Testis (tissue), 5 donors: ENCODE measurements at places on chromosomes 3 and 15. TPM values are rescaled to one million over a fixed set of nuclear protein-coding genes. Genes with fewer than 3 reads are reported as not detected.

GRCh38 chr3:196268284-196269163, 19.0 kb downstream of the PCYT1A start:
- no peak overlapping the region for H3K27ac ChIP-seq
- no peaks in the 10 kb centered on the region for H3K36me3 ChIP-seq
- H3K27me3 ChIP-seq = no peaks in the 10 kb centered on the region

- no peaks in the 10 kb centered on the region for H3K27me3 ChIP-seq
- peak overlapping the region; percentile 26 for H3K27ac ChIP-seq
- H3K36me3 ChIP-seq = no peaks in the 10 kb centered on the region
- H3K4me1 ChIP-seq = peaks cover 6% of the 10 kb centered on the region
- DNase-seq = peak; percentile 57
- H3K4me3 ChIP-seq = peak overlapping the region; percentile 71
Measured at GRCh38 chr3:36944012-36944640, 728 bp downstream of the TRANK1 start.

DNA sequence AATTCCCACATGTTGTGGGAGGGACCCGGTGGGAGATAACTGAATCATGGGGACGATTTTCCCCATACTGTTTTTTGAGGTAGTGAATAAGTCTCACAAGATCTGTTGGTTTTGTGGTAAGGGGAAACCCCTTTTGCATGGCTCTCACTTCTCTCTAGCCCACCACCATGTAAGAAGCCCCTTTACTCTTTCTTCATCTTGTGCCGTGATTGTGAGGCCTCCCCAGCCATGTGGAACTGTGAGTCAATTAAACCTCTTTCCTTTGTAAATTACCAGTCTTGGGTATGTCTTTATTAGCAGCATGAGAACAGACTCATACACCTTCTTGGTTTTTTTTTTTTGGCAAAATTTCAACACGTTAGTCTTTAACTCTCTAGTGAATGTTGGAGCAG, 18.1 kb downstream of the ARL8B start:
- no peak overlapping the region for H3K4me3 ChIP-seq
- H3K27ac ChIP-seq = no peak overlapping the region
- no peak for DNase-seq
- H3K36me3 ChIP-seq = no peaks in the 10 kb centered on the region
- peaks cover 16% of the 10 kb centered on the region for H3K4me1 ChIP-seq

DNA sequence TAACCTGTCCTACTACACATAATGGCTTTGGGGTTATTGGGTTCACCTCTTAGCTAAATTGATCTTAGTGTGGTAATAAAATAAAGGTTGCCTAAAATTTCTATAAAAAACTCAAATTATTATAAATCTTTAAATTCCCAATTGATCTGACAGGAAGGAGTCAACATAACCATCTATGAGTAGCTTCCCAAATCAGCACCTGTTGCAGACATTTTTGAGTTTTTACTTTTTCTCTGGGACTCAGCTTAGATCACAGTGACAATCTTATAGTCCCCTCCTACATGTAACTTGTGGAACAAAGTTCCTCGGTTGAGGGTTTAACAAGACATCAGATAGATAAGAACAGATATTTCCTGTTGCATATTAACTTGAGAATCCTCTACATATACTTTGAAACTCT, 601.0 kb downstream of the TUSC7 start:
- H3K36me3 ChIP-seq = no peaks in the 10 kb centered on the region
- H3K27ac ChIP-seq = no peak overlapping the region
- H3K27me3 ChIP-seq = no peaks in the 10 kb centered on the region
- no peak overlapping the region for H3K4me3 ChIP-seq

GRCh38 chr3:41317718-41318117, 118.4 kb downstream of the CTNNB1 start:
- no peaks in the 10 kb centered on the region for H3K27me3 ChIP-seq
- no peak for DNase-seq
- H3K27ac ChIP-seq = no peak overlapping the region
- H3K4me1 ChIP-seq = no peaks in the 10 kb centered on the region
- no peaks in the 10 kb centered on the region for H3K36me3 ChIP-seq

DNA sequence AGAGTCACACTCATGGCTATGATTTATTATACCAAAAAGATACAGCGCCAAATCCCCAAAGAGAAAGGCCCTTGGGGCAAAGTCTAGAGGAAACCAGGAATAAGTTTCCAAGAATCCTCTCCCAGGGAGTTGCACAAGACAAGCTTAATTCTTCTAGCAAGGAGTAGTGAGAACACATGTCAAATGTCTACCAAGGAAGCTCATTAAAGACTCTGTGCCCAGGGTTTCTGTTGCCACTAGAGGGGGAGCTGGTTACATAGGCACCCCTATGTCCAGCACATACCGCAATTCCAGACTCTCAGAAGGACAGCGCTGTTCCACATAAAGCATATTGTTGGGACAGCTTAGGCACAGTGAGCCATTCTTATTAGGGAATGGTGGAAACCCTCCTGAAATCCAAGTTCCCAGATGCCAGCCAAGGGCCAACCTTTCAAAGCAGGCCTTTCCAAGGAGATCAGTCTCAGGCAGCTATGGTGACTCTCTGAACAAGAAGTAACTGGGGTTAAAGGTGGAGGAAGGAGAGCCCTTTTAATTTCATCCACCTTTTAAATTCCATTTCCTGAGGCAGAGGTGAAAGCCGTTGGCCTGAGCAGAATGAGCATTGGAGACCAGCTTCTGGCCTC, 194.2 kb downstream of the UACA start:
- H3K27ac ChIP-seq = no peak overlapping the region
- H3K4me3 ChIP-seq = no peak overlapping the region
- H3K27me3 ChIP-seq = no peaks in the 10 kb centered on the region
- no peaks in the 10 kb centered on the region for H3K36me3 ChIP-seq
- no peaks in the 10 kb centered on the region for H3K4me1 ChIP-seq
- no peak for DNase-seq

GRCh38 chr15:60840306-60840702, 361.4 kb upstream of the ICE2 start:
- H3K4me3 ChIP-seq = no peak overlapping the region
- H3K4me1 ChIP-seq = no peaks in the 10 kb centered on the region
- H3K36me3 ChIP-seq = no peaks in the 10 kb centered on the region
- DNase-seq = no peak
- no peaks in the 10 kb centered on the region for H3K27me3 ChIP-seq

DNA sequence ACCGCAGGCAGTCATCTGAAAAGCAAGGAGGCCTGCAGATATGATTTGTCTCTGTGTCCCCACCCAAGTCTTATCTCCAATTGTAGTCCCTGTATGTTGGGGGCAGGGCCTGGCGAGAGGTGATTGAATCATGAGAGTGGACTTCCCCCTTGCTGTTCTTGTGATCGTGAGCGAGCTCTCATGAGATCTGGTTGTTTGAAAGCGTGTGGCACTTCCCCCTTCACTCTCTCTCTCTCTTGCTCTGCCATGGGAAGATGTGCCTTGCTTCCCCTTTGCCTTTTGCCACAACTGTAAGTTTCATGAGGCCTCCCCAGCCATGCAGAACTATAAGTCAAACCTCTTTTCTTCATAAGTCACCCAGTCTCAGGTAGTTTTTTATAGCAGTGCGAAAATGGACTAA, 83.3 kb downstream of the TMCO5A start:
- H3K27ac ChIP-seq = no peak overlapping the region
- DNase-seq = no peak
- no peak overlapping the region for H3K4me3 ChIP-seq
- H3K27me3 ChIP-seq = no peaks in the 10 kb centered on the region
- H3K36me3 ChIP-seq = no peaks in the 10 kb centered on the region

- DNase-seq = peak; percentile 43
- H3K36me3 ChIP-seq = no peaks in the 10 kb centered on the region
- H3K4me3 ChIP-seq = peak overlapping the region; percentile 93
- no peaks in the 10 kb centered on the region for H3K27me3 ChIP-seq
Measured at GRCh38 chr15:99566157-99566897, 543 bp downstream of the MEF2A start.

GRCh38 chr3:127744875-127745274, 72.1 kb downstream of the ABTB1 start:
- H3K27ac ChIP-seq = peak overlapping the region; percentile 39
- H3K4me3 ChIP-seq = no peak overlapping the region
- H3K27me3 ChIP-seq = no peaks in the 10 kb centered on the region
- no peaks in the 10 kb centered on the region for H3K36me3 ChIP-seq

GRCh38 chr3:177787279-177788041, 590.2 kb upstream of the TBL1XR1 start:
- no peaks in the 10 kb centered on the region for H3K36me3 ChIP-seq
- no peaks in the 10 kb centered on the region for H3K4me1 ChIP-seq
- H3K27me3 ChIP-seq = no peaks in the 10 kb centered on the region
- H3K4me3 ChIP-seq = no peak overlapping the region

GRCh38 chr15:38316311-38316710, 63.7 kb downstream of the SPRED1 start:
- no peaks in the 10 kb centered on the region for H3K36me3 ChIP-seq
- H3K4me1 ChIP-seq = no peaks in the 10 kb centered on the region
- H3K4me3 ChIP-seq = no peak overlapping the region
- H3K27ac ChIP-seq = no peak overlapping the region

DNA sequence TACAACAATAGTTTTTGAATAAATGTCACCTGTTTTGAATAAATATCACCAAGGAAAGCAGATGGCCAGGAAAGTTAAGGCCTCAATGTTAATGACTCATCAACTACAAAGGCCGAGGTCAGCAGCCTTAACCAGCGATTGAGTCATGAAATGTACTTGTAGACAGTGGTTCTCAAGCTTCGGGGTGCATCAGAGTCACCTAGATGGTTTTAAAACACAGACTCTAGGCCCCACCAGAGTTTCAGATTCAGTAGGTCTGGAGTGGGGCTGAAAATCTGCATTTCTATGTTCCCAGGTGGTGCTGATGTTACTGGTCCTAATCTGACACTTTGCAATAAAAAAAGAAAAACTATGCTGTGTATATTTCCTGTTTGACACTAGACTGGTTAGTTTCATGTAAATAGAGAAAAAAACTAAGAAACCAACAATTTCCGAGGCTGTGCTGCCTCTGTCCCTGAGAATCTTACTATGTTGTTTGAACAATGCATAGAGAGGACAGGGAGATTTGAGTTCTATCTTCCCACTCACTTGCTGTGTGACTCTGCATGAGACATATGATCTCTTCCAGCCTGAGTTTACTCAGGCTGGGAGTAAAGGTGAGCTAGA, 9.8 kb downstream of the RAB27A start:
- no peak overlapping the region for H3K27ac ChIP-seq
- H3K4me3 ChIP-seq = no peak overlapping the region
- no peak for DNase-seq
- H3K27me3 ChIP-seq = no peaks in the 10 kb centered on the region
- H3K36me3 ChIP-seq = no peaks in the 10 kb centered on the region

DNA sequence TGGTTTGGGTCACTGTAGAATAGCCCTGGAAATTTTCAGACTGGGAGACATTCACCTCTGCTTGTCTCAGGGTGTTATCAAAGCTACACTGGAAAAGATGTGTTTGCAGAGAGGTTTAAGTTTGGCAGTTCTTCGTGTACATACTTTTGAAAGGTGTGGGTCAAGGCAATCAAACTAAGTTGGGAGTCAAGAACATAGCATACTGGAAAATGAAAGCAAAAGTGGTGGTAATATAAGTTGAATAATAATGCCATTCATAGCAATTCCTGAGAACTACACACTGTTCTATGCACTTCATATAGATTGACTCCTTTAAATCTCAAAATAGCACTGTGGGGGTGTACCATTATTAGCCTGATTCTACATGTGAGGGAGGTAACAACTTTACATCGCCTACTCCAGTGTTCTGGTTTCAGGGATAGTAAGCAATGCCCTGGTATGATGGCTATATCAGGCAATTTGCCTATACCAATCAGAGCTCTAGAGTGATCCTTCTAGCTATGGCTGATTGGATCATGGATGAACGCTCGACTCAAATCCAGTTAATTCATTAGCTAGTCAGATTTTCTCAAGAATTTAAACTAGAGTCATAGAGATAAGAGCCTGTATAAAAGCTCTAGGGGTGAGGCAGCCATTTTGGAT, 44.6 kb upstream of the RASGRP1 start:
- no peaks in the 10 kb centered on the region for H3K4me1 ChIP-seq
- no peaks in the 10 kb centered on the region for H3K27me3 ChIP-seq
- DNase-seq = no peak
- H3K36me3 ChIP-seq = no peaks in the 10 kb centered on the region
- no peak overlapping the region for H3K27ac ChIP-seq

The RASGRF1 gene
- 2.6 TPM for total RNA-seq

The NUP210 gene
- 44.0 TPM for total RNA-seq

The SLC9C1 gene
- 9.8 TPM for total RNA-seq

The RTP4 gene
- total RNA-seq = 2.0 TPM

The ST3GAL6 gene
- total RNA-seq = 3.7 TPM

The MUSTN1 gene
- total RNA-seq = 3.6 TPM

The HAPLN3 gene
- total RNA-seq = 4.8 TPM
